ENCODE measurements at places on chromosomes 6 and 20.

- DNase-seq: no peak
Measured at GRCh38 chr6:130377371-130377770, 11.6 kb downstream of the TMEM200A start.

DNA sequence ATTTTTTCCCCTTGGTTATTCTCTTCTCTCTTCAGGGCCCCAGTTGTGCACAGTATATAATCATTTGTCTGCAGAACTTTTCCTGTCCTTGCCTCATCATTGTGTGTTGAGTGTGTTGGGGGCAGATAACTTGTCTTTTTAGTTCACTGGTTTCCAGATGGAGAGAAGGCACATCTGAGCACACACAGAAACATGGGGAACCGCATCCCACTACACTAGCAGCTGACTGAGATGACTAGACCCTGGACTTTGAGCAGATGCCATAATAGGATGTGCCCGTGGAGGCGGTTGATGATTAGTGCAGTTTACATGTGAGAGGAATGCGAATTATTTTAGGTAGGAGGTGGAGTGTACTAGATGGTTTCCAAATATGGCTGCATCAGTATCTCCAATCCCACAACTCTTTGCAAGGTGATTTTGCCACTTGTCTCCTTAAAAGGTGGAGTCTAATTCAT is 26.5 kb upstream of the SH3BGRL2 start:
- DNase-seq: no peak

- no peak for DNase-seq
Measured at GRCh38 chr6:3208775-3209113, 18.7 kb downstream of the TUBB2B start.

DNA sequence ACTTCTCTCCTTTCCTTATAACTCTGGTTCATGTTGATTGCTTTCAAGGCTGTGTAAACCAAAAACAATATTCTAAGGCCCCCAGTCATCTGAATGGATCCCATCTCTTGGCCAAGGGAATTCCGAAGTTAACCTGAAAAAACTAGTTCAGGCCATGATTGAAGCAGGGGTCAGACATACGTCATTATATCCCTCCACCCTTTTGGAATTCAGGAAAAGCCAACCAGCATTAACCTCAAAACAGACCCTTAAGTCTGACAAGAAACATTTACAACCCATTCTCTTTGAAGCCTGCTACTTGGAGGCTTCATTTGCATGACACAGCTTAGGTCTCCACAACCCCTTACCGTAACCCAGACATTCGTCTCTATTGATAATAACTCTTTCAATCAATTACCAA is 39.7 kb downstream of the SLC26A8 start:
- DNase-seq: no peak

- no peak for DNase-seq
Measured at GRCh38 chr6:90922325-90922724, 335.5 kb upstream of the MAP3K7 start.

DNA sequence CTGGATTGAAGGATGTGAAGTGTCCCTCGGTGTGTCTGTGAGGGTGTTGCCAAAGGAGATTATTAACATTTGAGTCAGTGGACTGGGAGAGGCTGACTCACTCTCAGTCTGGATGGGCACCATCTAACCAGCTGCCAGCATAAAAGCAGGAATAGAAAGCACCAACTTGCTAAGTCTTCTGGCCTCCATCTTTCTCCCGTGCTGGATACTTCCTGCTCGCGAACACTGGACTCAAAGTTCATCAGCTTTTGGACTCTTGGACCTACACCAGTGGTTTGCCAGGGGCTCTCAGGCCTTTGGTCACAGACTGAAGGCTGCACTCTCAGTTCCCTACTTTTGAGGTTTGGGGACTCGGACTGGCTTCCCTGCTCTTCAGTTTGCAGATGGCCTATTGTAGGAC is 220.3 kb upstream of the LRFN2 start:
- DNase-seq: no peak

DNA sequence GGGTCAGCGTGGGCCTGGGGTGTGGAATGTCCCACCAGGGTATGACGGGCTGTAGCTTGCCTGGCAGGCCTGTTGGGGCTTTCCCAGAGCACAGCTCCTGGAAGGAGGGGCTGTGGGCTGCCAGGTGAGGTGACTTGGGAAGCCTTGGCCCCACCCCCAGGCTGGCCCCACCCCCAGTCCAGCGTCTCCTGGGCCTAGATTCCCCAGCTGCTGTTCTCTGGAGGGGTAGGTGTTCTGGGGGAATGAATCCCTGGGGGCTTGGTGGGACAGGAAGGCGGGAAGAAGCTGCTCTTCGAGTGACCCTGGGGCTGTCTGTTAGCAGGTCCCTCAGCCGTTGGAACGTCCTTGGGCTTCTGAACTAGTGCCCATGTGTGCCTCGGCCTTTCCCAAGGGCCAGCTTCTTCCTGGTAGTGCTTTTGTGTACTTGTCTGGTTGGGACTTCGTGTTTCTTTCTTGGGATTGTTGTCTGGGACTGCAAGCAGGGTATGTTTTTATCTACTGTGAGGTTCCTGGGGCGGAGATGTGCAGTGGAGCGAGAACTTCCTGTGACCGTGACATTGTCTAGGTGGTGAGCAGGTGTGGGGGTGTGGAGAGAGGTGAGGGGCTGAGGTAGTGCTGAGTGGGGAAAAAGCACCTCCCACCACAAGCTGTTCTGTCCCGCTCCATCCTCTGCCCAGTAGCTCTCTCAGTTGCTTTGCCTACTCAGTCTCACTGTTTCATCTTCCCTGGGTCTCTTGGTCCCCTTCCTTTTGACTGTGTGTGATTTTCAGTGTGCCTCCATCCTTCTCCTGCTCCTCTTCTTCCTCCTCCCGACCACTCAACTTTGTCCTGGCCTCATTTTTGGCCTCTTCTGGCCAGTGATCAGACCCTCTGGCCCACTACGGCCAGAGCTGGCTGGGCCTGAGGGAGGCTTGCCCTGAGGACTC is 1.3 kb upstream of the DDR1 start:
- no peak for DNase-seq

GRCh38 chr20:50625986-50626677 is 65.2 kb downstream of the RIPOR3 start:
- no peak for DNase-seq
